Tracheal epithelial cell (primary cell): ENCODE measurements at places on chromosomes 11 and 22. TPM values are rescaled to one million over a fixed set of nuclear protein-coding genes. Genes with fewer than 3 reads are reported as not detected.

PAMR1 gene
- 2.6 and 5.8 TPM in 2 replicates for total RNA-seq

TMPRSS6 gene
- not detected in 2 replicates for total RNA-seq

IFITM2 gene
- total RNA-seq = 2.3 and 7.2 TPM in 2 replicates

FAM180B gene
- not detected in 2 replicates for total RNA-seq

SHISAL1 gene
- 0.96 TPM in 1 of 2 replicates, not detected in the other for total RNA-seq
